ENCODE measurements at places on chromosomes 3 and 15. TPM values are rescaled to one million over a fixed set of nuclear protein-coding genes. Genes with fewer than 3 reads are reported as not detected.

Gene NAALADL2
- 2.6 TPM for total RNA-seq

Gene LRRC3B
- total RNA-seq, result 0.36 TPM

Gene SUSD5
- total RNA-seq, result 0.34 TPM

DNA sequence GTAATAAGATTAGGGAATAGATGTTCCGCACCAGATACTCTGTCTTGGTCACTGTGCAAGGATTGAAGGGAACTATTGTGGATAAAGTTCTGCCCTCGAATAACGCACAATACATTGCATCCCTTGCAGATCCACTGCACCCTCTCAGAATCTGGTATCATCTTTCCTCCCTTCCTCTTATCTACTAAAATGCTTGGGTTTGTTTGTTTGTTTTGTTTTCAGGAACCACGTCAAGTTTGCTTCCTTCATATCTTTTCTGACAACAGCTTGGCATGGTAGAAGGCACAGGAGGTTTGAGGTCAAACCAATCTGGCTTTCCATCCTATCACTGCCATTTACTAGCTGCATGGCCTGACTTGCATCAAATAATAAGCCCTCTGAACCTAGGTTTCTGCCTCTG lies 2.0 kb upstream of the FSTL1 start:
- DNase-seq, result no peak
- no peaks in the 10 kb centered on the region for H3K36me3 ChIP-seq
- H3K4me3 ChIP-seq, result no peak overlapping the region
- no peaks in the 10 kb centered on the region for H3K27me3 ChIP-seq
- H3K27ac ChIP-seq, result no peak overlapping the region
- H3K4me1 ChIP-seq, result no peaks in the 10 kb centered on the region

- no peaks in the 10 kb centered on the region for H3K4me1 ChIP-seq
- H3K36me3 ChIP-seq, result no peaks in the 10 kb centered on the region
- no peak for DNase-seq
Measured at GRCh38 chr3:98326945-98327344, 26.7 kb upstream of the OR5K4 start.

- no peak overlapping the region for H3K27ac ChIP-seq
- DNase-seq, result no peak
- H3K4me1 ChIP-seq, result no peaks in the 10 kb centered on the region
- no peaks in the 10 kb centered on the region for H3K27me3 ChIP-seq
- H3K4me3 ChIP-seq, result no peak overlapping the region
- no peaks in the 10 kb centered on the region for H3K36me3 ChIP-seq
Measured at GRCh38 chr3:157823050-157823449, 283.2 kb downstream of the SHOX2 start.

DNA sequence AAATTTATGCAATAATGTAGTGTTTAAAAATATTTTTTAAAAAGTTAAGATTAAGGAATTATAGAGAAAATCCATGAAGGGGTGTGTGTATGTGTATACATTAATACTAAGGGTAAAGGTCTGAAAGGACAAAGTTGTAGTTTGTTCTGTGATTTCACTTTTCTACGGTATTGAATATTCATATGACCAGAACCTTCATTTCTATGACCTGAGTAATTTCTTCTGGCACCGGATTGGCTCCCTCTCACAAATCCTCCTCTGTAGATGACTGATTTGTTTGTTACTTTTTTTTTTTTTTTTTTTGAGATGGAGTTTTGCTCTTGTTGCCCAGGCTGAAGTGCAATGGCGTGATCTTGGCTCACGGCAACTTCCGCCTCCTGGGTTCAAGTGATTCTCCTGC lies 20.9 kb downstream of the GMPS start:
- no peaks in the 10 kb centered on the region for H3K36me3 ChIP-seq
- H3K4me3 ChIP-seq, result no peak overlapping the region
- H3K4me1 ChIP-seq, result peaks cover 18% of the 10 kb centered on the region
- H3K27ac ChIP-seq, result no peak overlapping the region

GRCh38 chr15:51088585-51088984 lies 6.1 kb downstream of the TNFAIP8L3 start:
- DNase-seq, result no peak
- no peak overlapping the region for H3K27ac ChIP-seq
- no peak overlapping the region for H3K4me3 ChIP-seq

DNA sequence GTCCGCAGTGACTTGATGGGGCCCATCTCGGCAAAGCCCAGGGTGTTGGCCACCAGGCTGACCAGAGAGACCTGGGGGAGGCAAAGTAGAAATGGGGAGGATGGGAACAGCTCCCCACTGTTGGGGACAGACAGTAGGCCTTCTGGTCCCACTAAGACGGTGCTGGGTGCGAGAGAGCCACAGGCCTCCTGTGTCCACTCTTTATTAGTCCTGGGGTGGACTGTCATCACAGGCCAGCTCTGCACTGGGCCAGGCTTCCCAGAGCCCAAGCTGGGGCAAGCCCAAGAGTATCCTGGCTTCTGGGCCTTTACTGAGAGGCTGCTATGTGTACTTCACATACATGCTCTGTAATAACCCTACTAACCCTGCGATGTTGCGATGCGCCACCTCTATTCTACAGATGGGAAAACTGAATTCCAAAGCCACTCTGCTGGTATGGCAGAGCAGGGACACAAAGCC lies 66.4 kb downstream of the EXOG start:
- peak; percentile 30 for DNase-seq
- H3K27me3 ChIP-seq, result no peaks in the 10 kb centered on the region
- H3K36me3 ChIP-seq, result no peaks in the 10 kb centered on the region
- H3K4me1 ChIP-seq, result no peaks in the 10 kb centered on the region
- no peak overlapping the region for H3K4me3 ChIP-seq

DNA sequence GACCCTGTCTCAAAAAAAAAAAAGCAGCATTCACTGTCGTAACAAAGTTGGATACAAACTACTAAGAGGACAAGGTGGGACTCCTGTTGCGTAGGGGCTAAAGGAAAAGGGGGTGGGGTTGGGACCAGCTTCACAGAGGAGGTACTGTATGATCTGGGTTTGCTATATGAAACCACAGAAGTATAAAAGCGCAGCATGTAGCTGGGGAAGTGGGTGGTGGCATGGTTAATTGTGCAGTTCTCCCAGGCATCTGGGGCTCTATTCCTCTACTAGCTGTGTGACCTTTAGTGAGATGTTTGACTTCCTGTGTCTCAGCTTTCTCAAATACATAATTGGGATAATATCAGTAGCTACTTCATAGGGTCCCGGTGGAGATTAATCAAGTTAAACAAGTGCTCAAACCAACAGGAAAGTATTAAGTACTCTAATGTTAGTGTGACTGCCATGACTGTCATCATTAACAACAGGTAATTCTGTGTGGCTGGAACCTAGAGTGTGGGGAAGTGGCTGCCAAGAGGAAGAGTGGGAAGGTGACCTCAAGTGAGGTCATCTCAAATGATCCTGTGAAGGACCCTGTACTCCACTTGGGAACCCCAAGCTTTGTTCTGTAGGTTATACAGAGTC lies 11.5 kb downstream of the PARP16 start:
- DNase-seq, result no peak
- peak overlapping the region; percentile 32 for H3K27ac ChIP-seq
- peaks cover 25% of the 10 kb centered on the region for H3K36me3 ChIP-seq
- no peaks in the 10 kb centered on the region for H3K27me3 ChIP-seq
- H3K4me1 ChIP-seq, result peaks cover 16% of the 10 kb centered on the region

GRCh38 chr15:33822479-33822878 lies 145.8 kb upstream of the CHRM5 start:
- no peak for DNase-seq
- H3K4me1 ChIP-seq, result no peaks in the 10 kb centered on the region
- no peaks in the 10 kb centered on the region for H3K36me3 ChIP-seq
- no peaks in the 10 kb centered on the region for H3K27me3 ChIP-seq
- H3K4me3 ChIP-seq, result no peak overlapping the region
- no peak overlapping the region for H3K27ac ChIP-seq
